A549 (cell line): ENCODE measurements at places on chromosomes 3 and 15.

DNA sequence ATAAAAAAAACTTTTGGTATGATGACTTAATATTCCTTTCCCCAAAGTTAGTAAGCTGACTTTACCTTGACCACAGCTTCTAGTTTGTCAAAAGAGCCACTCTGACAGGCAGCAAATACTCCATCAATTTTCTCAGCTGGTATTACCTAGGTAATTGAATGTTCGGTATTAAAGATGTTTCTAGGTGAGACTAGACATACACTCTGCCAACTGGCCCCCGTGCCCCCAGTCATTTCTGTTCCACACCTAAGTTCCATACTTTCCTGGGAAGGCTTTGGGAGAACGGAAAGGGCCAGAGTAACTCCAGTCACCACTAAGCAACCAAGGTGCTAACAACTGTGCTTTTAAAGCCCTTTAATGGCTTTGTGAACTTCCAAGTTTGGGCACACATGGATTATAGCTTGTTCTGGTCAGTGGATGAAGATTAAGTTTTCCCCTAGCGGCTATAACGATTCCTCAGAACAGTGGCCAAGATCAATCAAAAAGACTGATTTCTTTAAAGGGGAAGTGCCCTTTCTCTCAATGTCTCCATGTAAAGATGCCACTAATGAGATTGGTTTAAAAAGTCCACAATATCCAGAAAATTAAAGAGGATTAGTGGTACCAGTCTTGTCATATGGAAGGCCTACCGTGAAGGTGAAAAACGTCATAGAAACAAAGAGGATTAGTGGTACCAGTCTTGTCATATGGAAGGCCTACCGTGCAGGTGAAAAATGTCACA lies 7.0 kb downstream of the EIF4A2 start:
- DNase-seq, result peak; percentile 63

DNA sequence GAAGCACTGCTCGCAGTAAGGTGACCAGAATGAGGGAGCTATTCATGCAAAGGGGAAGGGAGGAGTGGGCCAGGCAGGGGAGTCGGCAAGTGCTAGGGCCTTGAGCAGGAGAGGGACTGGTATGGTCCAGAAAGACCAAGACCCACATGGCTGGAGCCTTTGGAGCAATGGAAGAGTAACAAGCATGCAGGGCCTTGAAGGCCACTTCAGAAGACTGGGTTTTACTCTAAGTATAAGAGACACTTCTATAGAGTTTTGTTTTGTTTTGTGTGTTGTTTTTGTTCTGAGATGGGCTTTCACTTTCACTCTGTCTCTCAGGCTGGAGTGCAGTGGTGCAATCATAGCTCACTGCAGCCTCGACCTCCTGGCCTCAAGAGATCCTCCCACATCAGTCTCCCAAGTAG lies 42.0 kb downstream of the BFSP2 start:
- no peak for DNase-seq

- DNase-seq, result no peak
Measured at GRCh38 chr3:170419557-170420087, 954 bp downstream of the CLDN11 start.

- no peak for DNase-seq
Measured at GRCh38 chr3:195897853-195898415, 10.4 kb downstream of the TNK2 start.

DNA sequence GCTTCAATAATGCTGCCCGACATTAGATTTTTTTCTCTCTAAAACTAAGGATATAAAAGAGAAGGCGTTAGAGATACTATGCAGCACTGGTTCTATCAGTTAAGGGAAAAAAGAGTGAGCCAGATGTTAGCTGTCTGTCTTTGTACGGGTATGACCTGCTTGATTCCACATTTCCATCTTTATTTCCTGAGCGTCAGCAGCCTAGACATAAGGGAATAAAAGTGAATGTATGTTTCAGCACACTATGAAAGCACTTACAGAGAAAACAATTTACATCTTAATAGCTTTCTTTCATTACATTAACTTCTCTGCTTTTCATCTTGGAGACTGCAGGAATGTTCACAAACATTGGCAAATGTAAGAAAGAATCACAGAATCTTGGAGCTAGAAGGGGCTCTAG lies 319.3 kb downstream of the CTNNB1 start:
- no peak for DNase-seq

GRCh38 chr3:177491296-177492032 lies 294.2 kb upstream of the TBL1XR1 start:
- DNase-seq, result no peak

DNA sequence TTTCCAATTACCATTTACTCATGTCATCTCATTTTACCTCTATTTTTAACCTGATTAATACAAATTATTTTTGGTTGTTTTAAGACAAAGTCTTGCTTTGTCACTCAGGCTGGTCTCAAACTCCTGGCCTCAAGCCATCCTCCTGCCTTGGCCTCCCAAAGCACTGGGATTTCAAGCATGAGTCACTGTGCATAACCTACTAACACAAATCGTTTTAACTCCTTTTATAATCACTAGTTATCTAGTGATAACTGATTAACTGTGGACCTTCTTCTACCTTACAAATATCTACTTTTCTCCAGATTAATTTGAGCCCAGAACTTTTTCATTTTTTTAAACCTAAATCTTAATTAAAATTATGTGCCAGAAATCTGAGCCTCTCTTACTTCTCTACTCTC lies 4.6 kb downstream of the ATP13A3 start:
- DNase-seq, result no peak

DNA sequence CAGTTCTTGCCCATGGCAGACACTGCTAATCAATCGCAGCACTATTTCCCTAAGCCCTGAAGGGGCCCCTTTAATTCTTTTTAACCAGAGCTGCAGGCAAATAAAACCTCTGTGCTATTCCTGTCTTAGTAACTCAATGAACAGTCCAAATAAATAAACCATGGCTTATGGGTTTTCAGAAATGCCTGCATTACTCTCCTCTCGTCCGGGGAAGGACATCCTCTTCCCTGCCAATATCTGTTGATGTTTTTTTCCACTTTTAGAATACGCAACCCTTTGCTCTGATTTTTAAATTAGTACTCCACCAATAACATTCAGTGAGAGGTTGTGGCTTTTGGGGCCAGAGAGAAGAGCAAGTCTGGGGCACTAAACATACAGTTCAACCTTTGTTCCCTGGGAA lies 35.2 kb upstream of the PRICKLE2 start:
- no peak for DNase-seq

- DNase-seq, result no peak
Measured at GRCh38 chr3:50419595-50420370, 60.5 kb upstream of the TMEM115 start.

GRCh38 chr15:37359101-37359892 lies 258.9 kb upstream of the MEIS2 start:
- DNase-seq, result no peak
